ENCODE measurements at places on chromosomes 5 and 9. TPM values are rescaled to one million over a fixed set of nuclear protein-coding genes. Genes with fewer than 3 reads are reported as not detected.

Gene RNF208
- 4.8 TPM for total RNA-seq

Gene LMX1B
- total RNA-seq = not detected

Gene TMEM174
- not detected for total RNA-seq

Gene SPINK7
- not detected for total RNA-seq

Gene MLANA
- total RNA-seq = not detected

Gene ENTREP1
- 5.0 TPM for total RNA-seq

Gene PAEP
- total RNA-seq = not detected

Data from endothelial cell of umbilical vein (primary cell).